Psoas muscle (tissue), 8 donors: ENCODE measurements at places on chromosomes 11 and 22.

GRCh38 chr11:132052904-132053303 is 682.5 kb downstream of the NTM start:
- H3K27me3 ChIP-seq, result no peaks in the 10 kb centered on the region
- H3K4me1 ChIP-seq, result no peaks in the 10 kb centered on the region
- no peak for DNase-seq
- no peak overlapping the region for H3K27ac ChIP-seq

- no peaks in the 10 kb centered on the region for H3K27me3 ChIP-seq
- H3K27ac ChIP-seq, result peak overlapping the region; percentile 95
- H3K4me3 ChIP-seq, result peak overlapping the region; percentile 94
Observed at GRCh38 chr11:83156144-83156995, 561 bp upstream of the PCF11 start.

- H3K4me1 ChIP-seq, result peaks cover 5% of the 10 kb centered on the region
- no peaks in the 10 kb centered on the region for H3K36me3 ChIP-seq
- H3K27ac ChIP-seq, result no peak overlapping the region
- no peak overlapping the region for H3K4me3 ChIP-seq
- H3K27me3 ChIP-seq, result no peaks in the 10 kb centered on the region
Observed at GRCh38 chr11:36374726-36375125, 78.6 kb downstream of the PRR5L start.

DNA sequence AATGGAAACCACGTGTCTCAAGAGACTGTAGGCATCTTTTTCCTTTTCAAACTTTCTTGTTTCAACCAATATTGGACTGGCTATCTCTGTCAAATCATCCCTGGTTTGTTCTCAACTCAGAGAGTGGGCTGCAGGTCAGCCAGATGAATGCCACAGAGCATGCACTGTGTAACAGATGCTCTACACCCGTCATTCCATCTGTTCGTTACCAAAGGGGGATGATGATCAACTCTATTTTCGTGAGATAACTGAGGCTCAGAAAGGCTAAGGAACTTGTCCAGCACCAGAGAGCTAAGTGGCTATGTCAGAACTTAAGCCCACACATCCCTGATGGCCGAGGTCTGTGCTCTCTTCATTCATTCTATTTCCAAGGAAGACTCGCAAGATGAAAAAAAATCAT is 42.1 kb downstream of the SLC1A2 start:
- no peak overlapping the region for H3K4me3 ChIP-seq
- no peaks in the 10 kb centered on the region for H3K36me3 ChIP-seq
- no peaks in the 10 kb centered on the region for H3K27me3 ChIP-seq
- H3K27ac ChIP-seq, result no peak overlapping the region

GRCh38 chr22:41028841-41029240 is 63.6 kb upstream of the EP300 start:
- H3K4me1 ChIP-seq, result no peaks in the 10 kb centered on the region
- H3K27me3 ChIP-seq, result no peaks in the 10 kb centered on the region
- no peaks in the 10 kb centered on the region for H3K36me3 ChIP-seq
- no peak for DNase-seq

DNA sequence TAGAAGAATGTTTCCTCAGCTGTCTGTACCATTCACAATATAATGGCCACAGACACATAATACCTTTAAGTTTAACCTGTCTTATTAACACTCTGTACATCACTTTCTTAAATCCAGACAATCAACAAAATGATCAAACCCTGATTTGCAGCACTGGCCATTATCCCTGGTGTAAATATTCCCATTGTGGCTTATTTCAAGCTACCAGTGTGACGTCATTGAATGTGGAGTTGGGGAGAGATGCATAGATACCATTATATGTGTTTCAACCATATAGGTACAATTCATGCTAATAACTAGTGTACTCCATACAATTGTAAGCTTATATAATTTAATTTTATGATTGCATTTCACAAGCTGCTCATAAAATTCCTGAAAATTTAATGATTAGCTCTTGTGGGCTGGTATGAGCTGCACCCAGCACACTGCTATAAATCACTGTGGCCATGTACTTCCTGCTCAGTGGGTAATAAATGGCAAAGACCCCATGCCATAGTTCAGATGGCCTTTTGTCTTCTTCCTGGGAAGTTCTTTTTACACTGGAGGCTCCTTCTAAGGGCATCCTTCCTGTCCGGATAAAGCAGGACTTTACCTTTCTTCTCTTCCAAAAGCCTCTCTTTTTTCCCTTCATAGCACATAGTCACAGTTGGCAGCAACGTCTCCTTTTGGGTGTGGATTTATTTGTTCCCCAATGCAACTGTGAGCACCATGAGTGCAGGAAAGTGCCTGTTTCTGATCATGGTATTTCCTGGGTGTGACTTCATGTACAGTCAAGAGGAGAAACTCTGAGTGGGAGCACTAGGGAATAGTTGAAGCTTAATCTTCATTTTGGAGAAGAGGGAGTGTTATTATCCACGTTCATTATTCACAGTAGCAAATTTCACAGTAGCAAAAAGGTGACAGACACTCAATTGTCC is 87.8 kb downstream of the MIAT start:
- no peaks in the 10 kb centered on the region for H3K4me1 ChIP-seq
- H3K36me3 ChIP-seq, result no peaks in the 10 kb centered on the region
- DNase-seq, result no peak
- H3K27me3 ChIP-seq, result no peaks in the 10 kb centered on the region
- no peak overlapping the region for H3K4me3 ChIP-seq

DNA sequence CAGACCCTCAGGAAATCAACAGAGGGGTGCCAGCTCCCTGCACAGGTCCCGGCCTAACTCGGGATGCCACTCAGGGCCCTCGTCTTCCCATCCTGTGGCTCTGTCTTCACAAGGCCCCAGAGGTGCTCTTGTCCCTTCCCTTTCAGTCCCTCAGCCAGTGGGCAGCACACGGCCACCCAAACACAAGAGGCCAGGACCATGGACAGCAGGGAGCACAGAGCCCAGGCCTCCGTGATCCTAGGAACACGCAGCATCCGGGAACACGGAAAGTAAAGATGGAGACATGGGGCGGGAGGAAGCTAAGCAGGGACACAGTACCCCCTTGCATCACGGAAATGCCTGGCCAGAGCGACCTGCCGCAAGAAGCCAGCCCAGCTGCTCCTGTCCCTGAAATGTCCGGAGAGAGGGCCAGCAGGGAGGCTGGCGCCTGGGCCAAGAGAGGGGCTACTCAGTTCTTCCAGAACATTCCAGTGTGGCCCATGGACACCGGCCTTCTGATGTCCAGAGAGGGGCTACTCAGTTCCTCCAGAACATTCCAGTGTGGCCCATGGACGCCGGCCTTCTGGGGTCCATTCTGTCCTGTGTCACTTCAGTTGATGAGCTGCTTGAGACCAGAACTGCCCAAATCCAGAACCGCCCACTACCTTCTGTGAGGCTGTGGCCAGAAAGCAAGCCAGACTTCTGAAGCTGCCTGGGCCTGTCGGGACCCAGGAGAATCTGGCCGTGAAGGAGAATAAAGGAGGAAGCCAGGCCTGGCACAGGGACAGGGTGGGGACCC is 274.0 kb downstream of the BRD1 start:
- no peaks in the 10 kb centered on the region for H3K4me1 ChIP-seq
- H3K27me3 ChIP-seq, result no peaks in the 10 kb centered on the region
- DNase-seq, result no peak
- no peaks in the 10 kb centered on the region for H3K36me3 ChIP-seq
- no peak overlapping the region for H3K27ac ChIP-seq

DNA sequence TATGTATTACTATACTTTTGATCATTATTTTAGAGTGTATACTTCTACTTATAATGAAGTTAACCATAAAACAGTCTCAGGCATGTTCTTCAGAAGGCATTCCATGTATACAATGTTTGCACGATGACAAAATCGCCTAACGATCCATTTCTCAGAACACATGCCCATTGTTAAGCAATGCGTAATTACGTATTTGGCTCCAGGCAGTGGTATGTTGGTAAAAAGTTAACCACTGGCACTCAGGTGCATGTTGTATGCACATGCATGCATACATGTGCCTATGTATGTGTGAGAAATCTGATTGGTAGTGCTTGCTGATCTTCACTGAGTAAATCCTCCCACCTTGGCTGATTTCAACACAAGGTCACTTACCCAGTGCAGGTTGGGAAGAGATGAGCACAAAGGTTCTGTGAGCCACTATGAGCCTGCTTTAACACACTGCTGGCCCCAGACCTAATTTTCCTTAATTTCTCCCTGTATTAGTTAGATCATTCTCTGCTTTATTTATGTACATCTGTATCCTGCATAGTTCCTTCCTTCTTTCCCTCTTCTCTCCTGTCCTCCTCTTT is 164.6 kb downstream of the ARHGAP42 start:
- H3K4me3 ChIP-seq, result no peak overlapping the region
- H3K27ac ChIP-seq, result no peak overlapping the region
- no peaks in the 10 kb centered on the region for H3K36me3 ChIP-seq
- no peaks in the 10 kb centered on the region for H3K27me3 ChIP-seq
- H3K4me1 ChIP-seq, result peaks cover 5% of the 10 kb centered on the region

DNA sequence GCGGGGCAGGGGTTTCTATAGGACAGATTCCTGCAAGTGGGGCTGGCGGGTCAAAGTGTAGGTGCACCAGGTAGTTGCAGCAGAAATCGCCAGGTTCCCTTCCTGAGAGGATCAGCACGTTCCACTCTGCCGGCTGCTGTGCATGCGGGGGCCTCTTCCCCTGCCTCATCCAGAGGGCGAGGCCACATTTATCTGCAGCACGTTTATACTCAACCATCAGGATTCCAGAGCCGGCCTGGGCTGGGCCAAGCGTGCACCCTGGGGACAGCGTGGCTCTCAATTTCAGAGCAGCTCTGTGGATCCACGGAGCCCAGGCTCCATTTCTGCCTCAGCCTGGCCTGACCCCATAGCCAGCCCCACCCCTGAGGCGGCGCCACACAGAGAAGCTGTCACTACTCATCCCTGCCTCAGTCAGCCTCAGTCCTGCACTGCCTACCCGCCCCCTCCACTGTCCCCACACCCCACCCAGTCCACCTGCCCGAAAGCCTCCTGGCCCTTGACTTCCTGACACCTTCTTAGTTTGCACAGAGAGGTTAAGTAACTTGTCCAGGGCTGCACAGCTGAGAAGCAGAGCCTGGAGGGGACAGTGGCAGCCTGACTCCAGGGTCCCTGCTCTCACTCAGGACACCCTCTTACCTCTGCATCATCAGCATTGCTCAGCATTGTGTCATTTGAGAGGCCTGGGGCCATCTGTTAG is 45.9 kb upstream of the RTL6 start:
- H3K4me1 ChIP-seq, result no peaks in the 10 kb centered on the region
- H3K27ac ChIP-seq, result no peak overlapping the region
- H3K27me3 ChIP-seq, result peaks cover 36% of the 10 kb centered on the region
- DNase-seq, result no peak

- H3K36me3 ChIP-seq, result peaks cover 5% of the 10 kb centered on the region
- no peaks in the 10 kb centered on the region for H3K4me1 ChIP-seq
- no peak overlapping the region for H3K4me3 ChIP-seq
Observed at GRCh38 chr22:40414838-40415505, 44.6 kb downstream of the SGSM3 start.

GRCh38 chr11:68446046-68446725 is 14.4 kb upstream of the PPP6R3 start:
- no peak for DNase-seq
- no peaks in the 10 kb centered on the region for H3K27me3 ChIP-seq
- peaks cover 30% of the 10 kb centered on the region for H3K36me3 ChIP-seq
- no peaks in the 10 kb centered on the region for H3K4me1 ChIP-seq
- no peak overlapping the region for H3K4me3 ChIP-seq

DNA sequence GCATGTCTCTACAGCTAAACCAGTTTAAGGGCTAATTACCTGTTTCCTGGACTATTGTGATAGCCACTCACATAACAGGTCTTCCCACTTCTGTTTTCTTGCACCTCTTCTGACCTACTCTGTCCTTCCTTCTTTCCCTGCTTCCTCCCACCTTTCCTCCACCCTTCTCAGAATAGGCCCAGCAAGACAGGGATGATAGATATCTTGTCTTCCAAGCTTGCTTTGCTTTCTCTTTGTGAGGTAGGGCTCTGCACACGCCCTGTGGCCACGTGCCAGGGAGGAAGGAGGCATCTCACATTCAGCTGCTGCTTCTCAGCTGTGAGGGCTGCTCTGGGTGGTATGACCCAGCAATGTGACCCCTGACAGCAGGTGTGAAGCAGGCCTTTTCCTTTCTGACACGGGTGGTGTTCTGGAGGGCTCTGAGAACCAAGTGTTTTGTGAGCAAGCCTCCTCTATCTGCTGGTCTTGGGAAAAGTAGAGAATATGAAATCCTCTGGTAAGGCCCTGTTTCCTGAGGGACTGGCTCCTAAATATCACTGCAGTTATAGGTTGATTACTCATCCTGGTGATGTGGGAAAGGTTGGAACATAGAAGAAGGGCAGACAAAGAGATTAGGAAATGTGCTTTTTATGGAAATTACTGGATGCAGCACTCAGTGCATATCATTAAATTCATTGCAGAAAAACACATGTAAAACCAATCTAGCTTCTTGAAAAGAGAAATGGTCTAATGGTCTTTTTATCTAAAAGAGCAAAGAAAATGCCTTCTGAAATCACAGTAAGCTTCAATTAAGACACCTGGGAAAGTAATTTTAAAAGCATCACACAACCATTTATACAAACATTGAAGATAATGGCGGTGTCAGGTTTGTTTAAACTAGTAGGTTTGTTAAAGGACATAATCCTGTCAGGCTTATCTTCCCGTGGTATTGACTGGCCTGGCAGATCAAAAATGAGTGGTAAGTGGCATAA is 8.5 kb downstream of the AMOTL1 start:
- no peaks in the 10 kb centered on the region for H3K27me3 ChIP-seq
- peak overlapping the region; percentile 15 for H3K4me3 ChIP-seq
- peaks cover 86% of the 10 kb centered on the region for H3K4me1 ChIP-seq
- no peaks in the 10 kb centered on the region for H3K36me3 ChIP-seq
- H3K27ac ChIP-seq, result peak overlapping the region; percentile 99

- no peak for DNase-seq
- H3K27ac ChIP-seq, result no peak overlapping the region
- H3K4me1 ChIP-seq, result peaks cover 7% of the 10 kb centered on the region
- no peak overlapping the region for H3K4me3 ChIP-seq
- no peaks in the 10 kb centered on the region for H3K36me3 ChIP-seq
Observed at GRCh38 chr11:15843309-15843872, 513.0 kb downstream of the SOX6 start.

DNA sequence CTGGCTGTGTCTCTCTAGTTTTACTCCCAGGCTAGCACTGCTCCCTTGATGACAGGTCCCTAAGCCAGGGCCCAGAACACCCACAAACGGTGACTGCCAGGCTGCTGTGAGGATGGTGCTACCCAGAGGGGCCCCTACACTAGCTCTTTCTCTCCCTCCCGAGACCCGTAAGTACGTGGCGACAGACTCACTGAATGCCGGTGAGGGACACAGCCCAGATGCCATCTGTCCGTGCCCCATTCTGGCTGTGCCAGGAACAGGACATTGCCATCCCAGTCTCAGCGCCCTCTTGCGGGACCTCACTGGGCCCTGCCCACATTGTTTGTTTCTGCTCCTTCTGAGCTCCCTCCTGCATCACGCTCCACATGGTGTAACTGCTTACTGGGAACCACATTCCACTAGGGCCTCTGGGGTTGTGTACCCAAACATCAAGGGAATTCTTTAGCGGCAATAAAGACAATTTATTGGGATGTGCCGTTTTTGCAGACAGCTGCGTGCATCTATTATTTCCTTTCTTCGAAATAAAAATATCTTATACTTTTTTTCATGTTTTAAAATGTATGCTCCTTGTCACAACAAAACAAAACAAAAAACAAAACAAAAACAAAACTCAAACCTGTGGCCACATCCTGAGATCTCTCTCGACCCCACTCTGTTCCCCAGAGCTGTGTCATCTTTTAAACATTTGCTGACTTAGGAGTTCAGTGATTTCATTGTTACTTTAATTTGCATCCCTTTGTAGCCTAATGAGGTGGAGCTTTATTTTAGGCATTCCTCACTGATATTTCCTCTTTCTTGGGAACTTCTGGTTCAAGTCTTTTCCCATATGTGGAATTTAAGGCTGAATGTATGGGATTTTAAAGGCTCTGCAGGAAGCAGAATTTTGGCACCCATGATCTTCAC is 4.4 kb upstream of the TPCN2 start:
- DNase-seq, result peak; percentile 60
- no peak overlapping the region for H3K4me3 ChIP-seq
- H3K27ac ChIP-seq, result no peak overlapping the region
- peaks cover 4% of the 10 kb centered on the region for H3K4me1 ChIP-seq
- H3K27me3 ChIP-seq, result peaks cover 3% of the 10 kb centered on the region
